ENCODE measurements at places on chromosomes 1 and 21.

DNA sequence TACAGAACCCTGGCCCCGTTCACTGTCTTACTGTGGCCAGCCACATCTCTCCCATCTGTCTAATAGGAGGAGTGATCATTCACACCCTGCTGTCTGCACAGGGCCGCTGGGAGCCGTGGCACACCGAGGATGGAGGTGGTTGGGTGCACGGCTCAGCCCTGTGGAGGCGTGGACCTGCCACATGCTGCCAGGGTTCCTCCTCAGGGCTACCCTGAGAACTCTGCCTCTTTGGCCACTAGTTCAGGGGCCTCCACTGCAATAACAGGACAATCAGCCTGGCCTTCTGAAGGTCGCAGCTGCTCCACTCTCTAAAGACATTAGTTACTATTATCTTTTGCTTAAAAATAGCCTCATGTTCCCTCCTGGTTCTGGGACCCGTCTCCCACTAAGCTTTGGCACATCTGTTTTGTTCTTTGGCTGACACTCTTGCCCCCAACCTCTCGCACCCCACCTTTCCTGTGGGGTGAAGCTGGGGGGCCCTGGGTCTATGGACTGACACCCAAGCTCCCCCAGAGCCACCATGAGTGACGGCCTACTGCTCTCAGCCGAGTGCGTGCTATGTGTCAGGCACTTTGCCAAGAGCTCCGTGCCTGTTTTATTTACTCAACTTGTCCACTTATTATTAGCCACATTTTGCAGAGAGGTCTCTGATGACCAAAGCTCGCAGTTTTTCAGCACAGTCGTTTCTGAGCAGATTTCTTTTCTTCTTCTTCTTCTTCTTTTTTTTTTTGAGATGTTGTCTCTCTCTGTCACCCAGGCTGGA is 66.3 kb downstream of the ARHGEF10L start:
- peaks cover 4% of the 10 kb centered on the region for H3K36me3 ChIP-seq
- H3K4me1 ChIP-seq = peaks cover 25% of the 10 kb centered on the region
- H3K27me3 ChIP-seq = no peaks in the 10 kb centered on the region
- no peak overlapping the region for H3K4me3 ChIP-seq
- peak overlapping the region; percentile 71 for H3K27ac ChIP-seq
- peak; percentile 84 for DNase-seq

DNA sequence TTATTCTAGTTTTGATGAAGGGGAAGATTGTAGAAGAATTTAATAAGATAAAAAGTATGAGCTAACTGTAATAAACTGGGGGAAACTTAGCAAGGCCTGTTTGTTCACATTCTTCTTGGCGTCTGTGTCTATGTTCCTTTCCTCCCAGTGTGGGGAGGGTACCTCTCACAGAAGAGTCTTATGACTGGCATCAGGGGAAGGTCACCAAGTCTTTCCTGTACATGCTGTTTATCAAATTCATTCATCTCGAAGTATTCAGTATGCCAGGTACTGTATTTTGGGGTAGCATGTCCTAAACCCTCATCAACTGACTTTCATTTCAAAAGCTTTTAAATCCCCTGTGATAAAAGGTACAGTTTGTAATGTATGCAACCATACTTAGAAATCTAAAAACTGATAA is 78.4 kb downstream of the HS2ST1 start:
- no peaks in the 10 kb centered on the region for H3K27me3 ChIP-seq
- no peak overlapping the region for H3K4me3 ChIP-seq
- H3K27ac ChIP-seq = no peak overlapping the region
- H3K4me1 ChIP-seq = no peaks in the 10 kb centered on the region
- H3K36me3 ChIP-seq = no peaks in the 10 kb centered on the region

GRCh38 chr1:246677842-246678241 is 46.4 kb upstream of the SCCPDH start:
- no peaks in the 10 kb centered on the region for H3K4me1 ChIP-seq
- no peak for DNase-seq
- H3K4me3 ChIP-seq = no peak overlapping the region
- no peak overlapping the region for H3K27ac ChIP-seq

DNA sequence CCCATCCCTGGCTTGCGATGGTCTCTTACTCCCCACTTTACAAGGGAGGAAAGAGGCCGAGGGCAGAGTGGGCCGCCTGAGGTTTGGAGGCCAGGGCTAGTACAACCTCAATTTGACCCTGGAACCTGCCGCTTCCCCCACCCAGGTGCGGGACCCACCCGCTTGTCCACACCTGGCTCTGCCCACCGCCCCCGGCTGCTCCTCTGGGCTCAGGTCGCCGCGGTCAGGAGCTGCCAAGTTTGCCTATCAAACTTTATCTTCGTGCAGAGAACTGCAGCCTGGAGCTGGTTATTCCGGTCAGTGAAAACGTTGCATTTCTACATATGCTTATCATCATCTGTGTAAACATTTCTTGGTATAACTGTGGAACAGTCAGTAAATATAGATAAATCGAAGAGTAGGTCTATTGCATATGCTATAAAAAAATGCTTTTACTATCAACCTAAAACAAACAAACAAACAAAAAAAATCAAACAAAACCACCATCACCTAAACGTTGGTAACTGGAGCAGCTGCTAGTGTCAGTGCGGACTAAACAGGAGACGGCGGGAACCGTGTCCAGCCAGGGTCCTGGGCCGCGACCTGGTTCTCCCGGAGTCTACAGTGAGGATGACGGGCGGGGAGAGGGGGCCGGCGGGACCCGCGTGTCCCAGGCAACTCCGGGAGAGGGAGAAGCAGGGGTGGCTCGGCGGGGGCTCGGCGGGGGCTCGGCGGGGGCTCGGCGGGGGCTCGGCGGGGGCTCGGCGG is 906 bp upstream of the ADARB1 start:
- H3K27me3 ChIP-seq = no peaks in the 10 kb centered on the region
- H3K4me1 ChIP-seq = peaks cover 9% of the 10 kb centered on the region
- no peaks in the 10 kb centered on the region for H3K36me3 ChIP-seq
- peak overlapping the region; percentile 83 for H3K4me3 ChIP-seq

- H3K27ac ChIP-seq = no peak overlapping the region
- H3K4me3 ChIP-seq = no peak overlapping the region
- no peaks in the 10 kb centered on the region for H3K4me1 ChIP-seq
Observed at GRCh38 chr1:63042278-63042677, 258.3 kb downstream of the ATG4C start.

DNA sequence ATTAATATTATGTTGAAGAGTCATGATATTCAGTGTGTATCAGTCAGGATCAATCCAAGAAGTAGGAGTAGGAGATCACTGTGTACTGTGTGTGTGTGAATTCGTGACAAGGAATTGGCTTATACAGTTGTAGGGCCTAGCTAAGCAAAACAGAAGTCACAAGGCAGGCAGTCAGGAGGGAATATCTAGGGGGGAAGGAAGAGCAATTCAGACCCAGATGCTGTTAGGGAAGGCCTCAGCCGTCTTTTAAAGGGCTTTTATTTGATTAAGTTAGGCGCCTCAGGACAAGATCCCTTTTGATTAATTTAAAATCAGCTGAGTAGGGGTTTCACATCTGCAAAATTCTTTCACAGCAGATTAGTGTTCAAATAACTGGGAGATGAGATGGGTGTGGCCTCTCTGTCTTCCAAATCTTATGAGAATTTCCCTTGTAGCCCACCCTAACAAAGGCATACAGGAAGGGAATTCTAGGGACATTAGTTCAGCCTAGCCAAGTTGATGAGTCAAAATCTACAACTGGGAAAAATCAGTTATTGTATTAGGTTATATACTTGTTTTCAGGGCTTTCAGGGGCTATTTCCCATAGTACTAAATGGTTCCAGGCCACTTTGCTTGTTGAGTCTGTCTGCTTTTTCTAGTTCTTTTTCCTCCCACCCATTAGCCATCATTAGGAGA is 47.4 kb downstream of the ALG6 start:
- H3K27ac ChIP-seq = no peak overlapping the region
- no peak overlapping the region for H3K4me3 ChIP-seq

DNA sequence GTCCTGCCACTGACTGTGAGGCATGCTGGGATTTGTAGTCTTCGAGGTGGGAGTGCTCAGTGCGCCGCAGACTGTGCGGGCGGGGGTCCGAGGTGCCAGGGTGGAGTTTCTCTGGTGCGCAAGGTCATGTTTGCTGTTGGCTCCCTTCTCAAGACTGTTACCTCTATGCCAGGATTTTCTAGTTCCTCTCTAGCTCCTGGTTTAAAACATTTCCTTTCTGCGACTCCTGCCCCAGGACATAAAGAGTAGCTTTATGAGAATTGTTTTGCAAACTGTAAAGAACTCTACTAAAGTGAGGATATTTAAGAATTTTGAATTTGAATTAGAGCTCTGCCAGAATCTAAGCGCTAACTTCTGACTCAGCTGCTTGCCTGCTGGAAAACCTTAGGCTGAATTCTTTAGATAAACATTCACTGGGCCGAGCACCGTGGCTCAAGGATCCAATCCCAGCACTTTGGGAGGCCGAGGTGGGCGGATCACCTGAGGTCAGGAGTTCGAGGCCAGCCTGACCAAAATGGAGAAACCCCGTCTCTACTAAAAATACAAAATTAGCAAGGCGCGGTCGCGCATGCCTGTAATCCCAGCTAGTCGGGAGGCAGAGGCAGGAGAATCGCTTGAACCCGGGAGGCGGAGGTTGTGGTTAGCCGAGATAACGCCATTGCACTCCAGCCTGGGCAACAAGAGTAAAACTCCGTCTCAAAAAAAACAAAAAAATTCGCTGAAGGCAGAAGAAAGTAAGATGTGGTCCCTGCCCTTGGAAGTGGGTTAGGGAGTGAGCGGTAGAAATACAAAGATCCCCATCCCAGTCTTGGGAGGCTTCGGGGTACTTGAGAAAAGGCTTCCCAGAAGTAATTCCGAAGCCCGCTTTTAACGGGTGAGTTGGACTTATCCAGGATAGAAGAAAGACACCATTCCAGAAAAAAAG is 992 bp upstream of the USP48 start:
- peak overlapping the region; percentile 100 for H3K27ac ChIP-seq
- H3K36me3 ChIP-seq = no peaks in the 10 kb centered on the region
- no peaks in the 10 kb centered on the region for H3K27me3 ChIP-seq
- peak; percentile 23 for DNase-seq
- H3K4me1 ChIP-seq = no peaks in the 10 kb centered on the region

DNA sequence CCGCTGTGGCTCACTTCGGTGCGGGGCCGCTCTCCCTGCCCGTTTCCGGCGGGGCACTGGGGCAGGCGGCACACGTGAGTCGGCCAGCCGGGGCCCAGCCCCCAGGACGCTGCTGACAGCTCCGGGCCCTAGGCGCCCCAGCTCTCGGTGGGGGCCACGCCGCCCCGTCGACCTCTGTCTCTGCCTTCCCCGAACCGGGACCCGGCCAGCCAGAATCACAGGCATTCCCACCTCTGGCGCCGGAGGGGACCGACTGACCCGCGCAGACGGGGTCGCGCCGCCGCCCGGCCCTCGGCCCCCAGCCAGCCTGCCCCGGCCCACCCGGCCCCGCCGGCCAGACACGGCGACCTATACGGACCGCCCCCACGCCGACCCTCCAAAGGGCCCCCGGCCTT is 755 bp downstream of the SCMH1 start:
- peaks cover 8% of the 10 kb centered on the region for H3K4me1 ChIP-seq
- peak overlapping the region; percentile 95 for H3K27ac ChIP-seq
- peak overlapping the region; percentile 85 for H3K4me3 ChIP-seq
- H3K27me3 ChIP-seq = no peaks in the 10 kb centered on the region
- DNase-seq = peak; percentile 74

DNA sequence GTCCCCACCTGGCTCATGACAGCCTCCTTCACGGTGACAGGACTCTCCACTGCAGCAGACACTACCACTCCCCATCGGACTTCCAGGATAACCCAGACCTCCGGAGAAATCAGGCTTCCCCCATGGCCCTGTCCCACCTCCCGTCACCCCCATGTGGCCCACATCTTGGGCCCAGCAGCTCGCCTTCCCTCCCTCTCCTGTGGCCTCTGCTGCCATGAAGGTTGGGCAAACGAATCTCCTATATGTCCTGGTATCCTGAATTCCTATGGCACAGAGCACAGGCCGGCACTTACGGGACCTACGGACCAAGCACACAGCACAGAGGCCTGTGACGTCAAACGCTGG is 82.0 kb downstream of the NPHP4 start:
- no peaks in the 10 kb centered on the region for H3K36me3 ChIP-seq
- no peak overlapping the region for H3K27ac ChIP-seq
- H3K4me3 ChIP-seq = no peak overlapping the region
- no peaks in the 10 kb centered on the region for H3K4me1 ChIP-seq

DNA sequence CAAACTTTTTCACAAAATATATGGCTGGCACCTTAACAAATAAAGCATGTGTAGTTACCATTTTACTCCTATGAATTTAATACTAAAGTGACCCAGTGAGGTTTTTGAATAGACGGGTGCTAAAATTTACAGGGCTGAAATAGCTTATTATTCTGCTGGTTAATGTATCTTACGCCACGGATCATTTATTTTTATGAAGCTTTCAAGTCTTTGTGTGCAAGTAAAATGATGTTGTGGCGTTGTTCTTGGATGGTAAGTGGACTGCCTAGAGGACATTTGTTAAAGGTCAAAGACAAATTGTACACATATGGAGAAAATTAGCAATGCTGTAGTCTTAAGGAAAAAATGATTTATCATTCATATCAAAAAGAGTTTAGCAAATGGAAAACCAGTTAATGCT is 22.8 kb downstream of the INSL5 start:
- no peak overlapping the region for H3K27ac ChIP-seq
- no peaks in the 10 kb centered on the region for H3K36me3 ChIP-seq
- H3K27me3 ChIP-seq = no peaks in the 10 kb centered on the region
- no peak for DNase-seq
- H3K4me3 ChIP-seq = no peak overlapping the region
- H3K4me1 ChIP-seq = no peaks in the 10 kb centered on the region

DNA sequence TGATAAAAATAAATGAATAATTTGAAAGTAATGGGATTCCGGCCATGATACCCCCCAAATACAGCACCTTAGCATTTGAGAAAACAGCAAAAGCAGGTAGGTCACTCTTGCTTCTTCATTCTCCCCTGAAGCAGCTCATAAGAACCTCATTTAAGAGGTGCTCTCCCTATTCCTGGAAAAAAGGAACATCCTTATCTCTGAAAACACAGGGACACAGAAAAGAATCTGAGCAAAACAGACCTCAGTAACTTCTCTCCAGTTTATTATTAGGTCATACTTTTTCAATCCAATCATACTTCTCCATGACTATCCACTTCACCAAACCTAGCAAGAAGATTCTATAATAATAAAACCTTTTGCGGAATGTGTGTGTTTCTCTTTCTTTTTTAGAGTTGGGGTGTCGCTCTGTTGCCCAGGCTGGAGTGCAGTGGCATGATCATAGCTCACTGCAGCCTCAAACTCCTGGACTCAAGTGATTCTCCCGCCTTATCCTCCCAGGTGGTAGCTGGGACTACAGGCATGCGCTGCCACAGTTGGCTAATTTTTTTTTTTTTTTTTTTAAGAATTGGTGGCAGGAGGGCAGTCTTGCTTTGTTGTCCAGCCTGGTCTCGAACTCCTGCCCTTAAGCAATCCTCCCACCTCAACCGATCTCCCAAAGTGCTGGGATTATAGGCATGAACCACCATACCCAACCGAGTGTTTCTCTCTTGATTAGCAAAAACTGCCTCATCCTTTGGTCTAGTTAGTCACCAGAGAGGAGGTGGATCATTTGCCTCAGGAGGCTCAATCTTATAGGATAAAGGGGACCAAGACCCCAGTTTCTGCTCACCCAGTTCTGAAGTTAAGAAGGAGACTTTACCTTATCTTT is 10.6 kb upstream of the TRIM33 start:
- H3K27me3 ChIP-seq = no peaks in the 10 kb centered on the region
- DNase-seq = no peak
- H3K4me1 ChIP-seq = no peaks in the 10 kb centered on the region
- no peak overlapping the region for H3K4me3 ChIP-seq
- no peaks in the 10 kb centered on the region for H3K36me3 ChIP-seq
- H3K27ac ChIP-seq = no peak overlapping the region

Data from thyroid gland (tissue), 4 donors.